LHCN-M2 (cell line): ENCODE measurements at places on chromosomes 16 and 17.

DNA sequence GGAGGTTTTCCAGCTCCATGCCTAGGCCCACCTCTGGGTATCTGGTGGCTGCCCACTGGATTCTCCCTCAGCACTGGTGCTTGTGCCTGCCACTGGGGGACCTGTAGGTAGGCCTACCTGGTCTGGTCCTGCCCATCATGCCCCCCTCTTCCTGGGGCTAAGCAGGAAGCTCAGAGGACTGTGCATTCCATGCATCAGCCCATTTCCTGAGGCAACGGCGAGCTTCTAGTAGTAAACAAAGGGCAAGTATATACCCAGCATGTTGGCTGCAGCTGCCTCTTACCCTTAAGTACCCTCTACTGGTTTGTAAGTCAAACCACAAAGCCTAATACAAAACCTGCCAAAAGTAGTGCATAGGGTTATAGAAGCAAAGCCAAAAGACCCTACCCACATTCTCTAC is 37.5 kb downstream of the SDR42E1 start:
- DNase-seq = no peak

GRCh38 chr17:27354051-27354490 is 60.2 kb downstream of the WSB1 start:
- DNase-seq = no peak

DNA sequence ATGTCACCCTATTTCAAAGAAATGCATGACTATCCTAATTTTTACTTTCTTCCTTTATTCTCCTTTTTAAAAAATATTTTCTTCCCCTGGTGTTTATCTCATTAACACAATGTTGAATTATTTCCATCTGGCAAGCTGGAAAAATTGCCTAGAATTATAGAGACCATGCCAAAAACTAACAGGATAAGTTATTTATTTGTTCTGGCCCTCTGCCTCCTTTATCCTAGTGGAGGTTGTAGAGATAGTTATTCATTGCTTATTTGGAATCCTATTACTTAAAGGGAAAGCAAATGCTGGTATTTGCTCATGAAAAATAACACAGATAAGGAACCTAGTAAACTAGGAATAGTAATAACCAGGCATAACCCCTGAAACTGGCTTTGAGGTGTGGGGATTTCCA is 684.9 kb upstream of the KIF2B start:
- no peak for DNase-seq

DNA sequence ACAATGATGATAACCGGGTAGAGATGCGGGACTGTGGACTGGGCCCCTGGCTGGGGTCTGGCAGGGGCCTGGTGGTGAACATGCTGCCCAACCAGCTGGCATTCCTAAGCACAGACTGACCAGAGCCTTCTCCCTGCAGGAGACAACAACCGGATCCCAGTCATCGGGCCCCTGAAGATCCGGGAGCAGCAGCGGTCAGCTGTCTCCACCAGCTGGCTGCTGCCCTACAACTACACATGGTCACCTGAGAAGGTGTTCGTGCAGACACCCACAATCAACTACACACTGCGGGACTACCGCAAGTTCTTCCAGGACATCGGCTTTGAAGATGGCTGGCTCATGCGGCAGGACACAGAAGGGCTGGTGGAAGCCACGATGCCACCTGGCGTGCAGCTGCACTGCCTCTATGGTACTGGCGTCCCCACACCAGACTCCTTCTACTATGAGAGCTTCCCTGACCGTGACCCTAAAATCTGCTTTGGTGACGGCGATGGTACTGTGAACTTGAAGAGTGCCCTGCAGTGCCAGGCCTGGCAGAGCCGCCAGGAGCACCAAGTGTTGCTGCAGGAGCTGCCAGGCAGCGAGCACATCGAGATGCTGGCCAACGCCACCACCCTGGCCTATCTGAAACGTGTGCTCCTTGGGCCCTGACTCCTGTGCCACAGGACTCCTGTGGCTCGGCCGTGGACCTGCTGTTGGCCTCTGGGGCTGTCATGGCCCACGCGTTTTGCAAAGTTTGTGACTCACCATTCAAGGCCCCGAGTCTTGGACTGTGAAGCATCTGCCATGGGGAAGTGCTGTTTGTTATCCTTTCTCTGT is 5.1 kb upstream of the SLC7A6 start:
- no peak for DNase-seq

DNA sequence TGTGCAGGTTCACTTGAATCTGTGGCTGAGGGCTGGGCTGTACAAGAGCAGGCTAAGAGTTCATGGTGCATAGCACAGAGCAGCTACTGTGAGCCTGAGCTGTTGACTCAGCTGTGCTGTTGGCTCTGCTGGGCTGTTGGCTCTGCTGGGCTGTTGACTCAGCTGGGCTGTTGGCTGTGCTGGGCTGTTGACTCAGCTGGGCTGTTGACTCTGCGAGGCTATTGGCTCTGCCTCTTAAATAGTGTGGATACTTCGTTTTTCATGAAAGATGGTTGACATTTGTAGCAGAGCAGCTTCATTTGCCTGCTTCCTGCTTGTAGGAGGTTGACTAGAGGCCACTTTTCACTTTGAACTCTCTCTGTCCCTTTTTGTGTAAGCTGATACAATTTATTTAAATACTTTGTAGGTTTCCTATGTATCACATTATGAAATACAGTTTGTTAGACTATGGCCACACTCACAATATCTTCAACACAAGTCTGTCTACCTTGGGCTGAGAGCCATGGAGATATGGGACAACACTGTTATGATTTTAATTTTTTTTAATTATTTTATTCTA is 40.3 kb upstream of the CCNF start:
- peak; percentile 89 for DNase-seq

DNA sequence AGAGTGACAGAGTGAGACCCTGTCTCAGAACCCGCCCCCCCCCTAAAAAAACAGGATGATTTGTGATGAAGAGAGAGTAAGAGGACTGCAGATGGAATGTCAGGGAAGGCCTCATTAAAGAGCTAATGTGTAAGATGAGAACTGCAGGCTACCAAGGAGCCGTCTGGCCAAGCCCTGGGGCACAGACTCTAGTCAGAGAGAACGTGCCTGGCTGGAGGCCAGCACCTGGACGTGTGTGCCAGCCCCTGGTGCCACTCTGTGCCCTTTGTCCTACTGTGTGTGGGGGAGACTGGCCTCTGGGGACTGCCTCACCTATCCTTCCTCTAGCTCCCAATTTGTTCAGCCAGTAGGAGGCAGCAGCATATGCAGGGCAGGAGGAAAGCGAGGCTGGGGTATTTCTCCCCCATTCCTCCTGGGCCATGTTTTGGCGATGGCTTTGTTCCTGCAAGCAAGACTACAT is 37.1 kb downstream of the KNOP1 start:
- no peak for DNase-seq

- no peak for DNase-seq
Observed at GRCh38 chr17:32315171-32315570, 26.8 kb downstream of the C17orf75 start.

- no peak for DNase-seq
Observed at GRCh38 chr16:2478279-2478678, 3.4 kb downstream of the TBC1D24 start.

GRCh38 chr17:73013816-73014663 is 78.4 kb downstream of the SLC39A11 start:
- peak; percentile 52 for DNase-seq

GRCh38 chr17:75738218-75738802 is 17.1 kb downstream of the ITGB4 start:
- peak; percentile 10 for DNase-seq

DNA sequence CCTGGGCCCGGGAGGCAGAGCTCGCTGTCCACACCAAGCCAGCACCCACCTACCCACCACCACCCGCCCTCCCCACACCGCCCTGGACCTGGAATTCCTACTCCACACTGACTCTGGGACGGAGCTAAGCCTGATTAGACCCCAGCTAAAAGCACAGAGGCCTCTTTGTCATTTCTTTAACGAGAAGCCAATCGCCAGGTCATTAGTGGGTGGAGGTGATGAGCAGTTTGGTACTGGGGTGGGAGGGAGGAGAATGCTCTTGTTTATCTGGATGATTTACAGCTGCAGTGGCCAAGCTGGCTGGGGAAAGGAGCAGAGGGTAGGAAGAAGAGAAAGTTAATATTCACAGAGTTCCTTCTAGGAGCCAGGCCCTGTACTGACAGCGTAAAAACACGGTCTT is 6.0 kb upstream of the BHLHA9 start:
- DNase-seq = no peak

- peak; percentile 4 for DNase-seq
Observed at GRCh38 chr16:73365016-73365551, 317.2 kb upstream of the ZFHX3 start.

GRCh38 chr16:82990155-82990554 is 363.4 kb downstream of the CDH13 start:
- peak; percentile 65 for DNase-seq

- no peak for DNase-seq
Observed at GRCh38 chr17:16888413-16889087, 83.4 kb downstream of the TNFRSF13B start.

- DNase-seq = no peak
Observed at GRCh38 chr17:46139432-46140210, 53.6 kb downstream of the KANSL1 start.

- peak; percentile 83 for DNase-seq
Observed at GRCh38 chr16:70740914-70741782, 55.3 kb upstream of the MTSS2 start.

- no peak for DNase-seq
Observed at GRCh38 chr16:104928-105327, 26.9 kb downstream of the MPG start.

DNA sequence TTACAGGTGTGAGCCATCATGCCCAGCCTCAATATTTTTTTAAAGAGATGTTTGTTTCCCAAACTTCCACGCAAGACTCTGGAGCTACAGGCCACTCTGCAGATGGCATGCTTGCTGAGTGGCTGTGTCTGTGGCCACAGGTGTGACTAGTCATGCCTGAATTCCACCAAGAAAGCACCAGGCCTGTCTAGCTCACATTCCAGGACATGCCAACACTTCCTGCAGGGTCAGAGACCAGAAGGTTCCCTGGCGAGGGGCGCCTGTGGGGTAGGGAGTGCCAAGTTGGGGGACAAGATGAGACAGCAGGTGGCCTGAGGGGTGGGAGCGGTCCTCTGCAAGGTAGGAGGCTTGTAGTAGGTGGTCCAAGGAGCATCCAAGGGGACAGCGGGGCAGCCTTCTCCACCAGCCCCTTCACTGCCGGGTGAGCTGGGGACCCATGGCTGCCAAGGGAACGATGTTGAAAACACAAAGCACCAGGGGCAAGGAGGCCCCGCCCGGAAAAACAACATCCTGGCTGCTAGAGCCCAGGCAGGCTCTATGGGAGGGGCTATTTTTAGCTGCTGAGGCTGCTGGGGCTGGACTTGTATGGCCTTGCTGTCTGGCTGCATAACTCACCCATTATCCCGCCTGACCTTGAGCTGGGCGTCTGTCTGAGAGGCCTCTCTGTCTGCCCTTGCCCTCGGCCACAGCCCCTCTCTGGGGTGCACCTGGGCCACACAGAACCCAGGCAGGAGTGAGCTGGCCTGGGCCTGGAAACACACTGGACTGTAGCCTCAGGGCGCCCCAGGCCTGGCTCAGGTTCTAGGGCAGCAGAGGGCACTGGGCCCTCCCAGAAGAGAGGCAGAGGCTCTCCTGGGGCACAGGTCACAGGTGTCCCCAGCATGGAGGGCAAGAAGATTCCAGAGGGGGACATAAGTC is 5.7 kb downstream of the TRIM47 start:
- peak; percentile 66 for DNase-seq

DNA sequence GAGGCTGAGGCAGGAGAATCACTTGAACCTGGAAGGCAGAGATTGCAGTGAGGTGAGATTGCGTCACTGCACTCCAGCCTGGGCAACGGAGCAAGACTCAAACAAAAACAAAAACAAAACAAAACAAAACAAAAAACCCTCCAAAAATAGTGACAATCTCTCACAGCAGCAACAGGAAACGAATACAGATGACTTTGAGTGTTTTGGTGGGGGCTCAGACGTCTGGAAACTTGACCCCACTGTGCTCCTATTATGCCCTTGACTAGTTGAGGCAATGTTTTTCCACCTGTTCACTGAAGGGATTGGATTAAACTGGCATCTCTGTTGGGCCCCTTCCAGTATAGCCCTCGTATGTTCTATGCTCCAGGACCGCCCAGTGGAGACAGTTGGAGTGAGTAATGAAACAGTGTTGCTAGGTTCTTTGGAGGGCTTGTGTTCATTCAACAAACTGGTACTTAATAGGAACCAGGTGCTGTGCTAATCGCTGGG is 167.0 kb downstream of the UTP18 start:
- peak; percentile 8 for DNase-seq

- DNase-seq = no peak
Observed at GRCh38 chr16:67326472-67327309, at the start of the genes KCTD19 and LRRC36. KCTD19 (minus strand) TSS chr16:67326741; CDS start chr16:67326707, 34 bp downstream. LRRC36 (plus strand) TSS chr16:67326815; CDS start chr16:67326863, 48 bp downstream.

DNA sequence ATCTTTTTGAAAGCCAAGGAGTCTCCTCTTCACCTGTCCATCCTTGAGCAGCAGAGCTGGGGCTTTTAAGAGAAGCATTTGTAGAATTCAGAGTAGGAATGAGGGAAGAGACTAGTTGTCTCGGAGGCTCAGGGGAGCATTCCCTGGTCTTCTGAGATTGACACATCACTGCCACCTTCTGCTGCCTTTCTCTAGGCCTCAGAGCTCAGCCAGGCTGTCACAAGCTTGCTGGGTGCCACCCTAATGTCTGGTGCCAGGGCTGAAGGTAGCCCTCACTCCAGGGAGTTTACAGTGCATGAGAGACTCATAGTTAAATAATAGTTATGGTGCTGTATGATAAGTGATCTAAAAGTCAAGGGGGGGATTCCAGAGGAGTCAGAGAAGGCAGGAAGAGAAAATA is 39.7 kb downstream of the B9D1 start:
- DNase-seq = no peak

GRCh38 chr17:48102798-48103715 is 1.8 kb upstream of the CBX1 start:
- no peak for DNase-seq

- DNase-seq = no peak
Observed at GRCh38 chr16:72917051-72917450, 130.9 kb downstream of the ZFHX3 start.
